Effector CD4-positive, alpha-beta T cell (primary cell): ENCODE measurements at places on chromosomes 16 and 17.

- DNase-seq = no peak
Measured at GRCh38 chr17:77222356-77222755, 81.6 kb downstream of the SEC14L1 start.

GRCh38 chr16:66435896-66436295 is 8.8 kb downstream of the BEAN1 start:
- DNase-seq = no peak

- no peak for DNase-seq
Measured at GRCh38 chr16:51766739-51767138, 615.7 kb upstream of the SALL1 start.

- no peak for DNase-seq
Measured at GRCh38 chr16:3028716-3029319, 5.0 kb downstream of the THOC6 start.
